A549 treated with GW870086 at 1 μM for 4 hours (cell line): ENCODE measurements at places on chromosomes 3 and 15. TPM values are rescaled to one million over a fixed set of nuclear protein-coding genes. Genes with fewer than 3 reads are reported as not detected.

Gene FOXB1
- not detected in 5 replicates for total RNA-seq

Gene HIGD2B
- not detected in 5 replicates for total RNA-seq

Gene RAF1
- total RNA-seq = 58.9 to 66.8 TPM (median 65.3 TPM) in 5 replicates

Gene TNFSF10
- total RNA-seq = 0.10 to 0.33 TPM (median 0.23 TPM) in 3 of 5 replicates, not detected in the others

Gene GRAMD2A
- total RNA-seq = 0.07 to 0.21 TPM (median 0.17 TPM) in 3 of 5 replicates, not detected in the others

Gene THAP10
- total RNA-seq = 3.7 to 6.3 TPM (median 4.8 TPM) in 5 replicates

Gene STARD9
- total RNA-seq = 1.6 to 2.0 TPM (median 1.7 TPM) in 5 replicates

Gene WDR93
- 0.10 to 0.19 TPM (median 0.18 TPM) in 5 replicates for total RNA-seq

Gene PHLDB2
- total RNA-seq = 16.3 to 32.5 TPM (median 26.1 TPM) in 5 replicates

Gene AMT
- 0.19 to 0.60 TPM (median 0.42 TPM) in 5 replicates for total RNA-seq

Gene SPRED1
- 5.7 to 9.6 TPM (median 8.3 TPM) in 5 replicates for total RNA-seq

Gene NSUN3
- 5.0 to 8.2 TPM (median 7.1 TPM) in 5 replicates for total RNA-seq

Gene SSUH2
- total RNA-seq = 0.86 to 2.0 TPM (median 1.6 TPM) in 5 replicates

Gene ISG20
- 38.6 to 46.7 TPM (median 41.7 TPM) in 5 replicates for total RNA-seq

Gene GCNT3
- total RNA-seq = 152 to 158 TPM (median 154 TPM) in 5 replicates

Gene NR1I2
- total RNA-seq = not detected in 5 replicates

Gene PPP2R3A
- 1.1 to 3.4 TPM (median 2.4 TPM) in 5 replicates for total RNA-seq
